ENCODE measurements at places on chromosomes 1 and 21. TPM values are rescaled to one million over a fixed set of nuclear protein-coding genes. Genes with fewer than 3 reads are reported as not detected.

GRCh38 chr1:219317762-219318353 lies 144.2 kb downstream of the LYPLAL1 start:
- no peak overlapping the region for H3K27ac ChIP-seq
- H3K27me3 ChIP-seq = no peaks in the 10 kb centered on the region
- no peaks in the 10 kb centered on the region for H3K36me3 ChIP-seq
- no peak overlapping the region for H3K4me3 ChIP-seq

The DNAI4 gene
- total RNA-seq = 1.7 TPM

The BSND gene
- not detected for total RNA-seq

DNA sequence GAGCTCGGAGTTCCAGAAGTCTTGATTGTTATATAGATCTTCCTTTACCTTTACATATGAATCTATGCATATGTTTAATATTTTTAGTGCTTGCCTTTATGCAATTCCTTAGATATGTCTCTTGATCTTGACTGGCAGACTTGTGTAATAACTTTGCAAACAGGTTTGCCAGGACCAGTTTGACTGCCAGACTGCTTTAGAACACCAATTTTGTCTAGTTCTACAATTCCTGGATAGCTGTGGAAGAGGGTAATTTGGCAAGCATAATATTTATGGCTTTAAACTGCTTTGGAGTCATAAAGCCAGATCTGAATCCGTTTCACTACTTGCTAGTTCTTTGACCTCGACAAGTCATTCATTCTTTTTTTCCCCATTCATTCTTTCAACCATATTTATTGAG lies 250.0 kb downstream of the FAF1 start:
- no peak overlapping the region for H3K27ac ChIP-seq
- peaks cover 9% of the 10 kb centered on the region for H3K4me1 ChIP-seq

The CNIH3 gene
- total RNA-seq = 2.1 TPM

The HES5 gene
- total RNA-seq = not detected

DNA sequence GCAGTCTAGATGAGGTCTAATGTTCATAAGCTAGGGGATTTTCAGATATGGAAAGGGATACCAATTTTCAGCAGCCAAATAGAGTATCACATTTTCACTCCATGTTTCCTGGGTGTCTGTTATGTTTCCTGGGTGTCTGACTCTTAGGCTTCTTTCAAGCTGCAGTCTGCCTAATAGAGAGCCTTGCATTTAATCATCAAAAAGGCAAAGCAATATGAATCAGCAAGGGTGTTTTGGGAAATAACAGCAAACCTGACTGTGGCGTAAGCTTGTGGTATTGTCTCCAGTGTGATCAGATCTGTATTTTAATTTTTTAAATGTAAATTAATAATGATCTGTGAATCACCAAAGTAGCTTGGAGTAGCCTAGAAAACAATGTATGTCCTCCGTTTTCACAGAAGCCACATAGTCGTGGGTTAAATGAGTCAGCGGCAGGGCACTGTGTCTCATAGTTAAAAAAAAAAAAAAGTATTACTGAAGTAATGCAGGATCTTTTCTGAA lies 10.4 kb downstream of the LGALS8 start:
- H3K4me1 ChIP-seq = peaks cover 39% of the 10 kb centered on the region
- H3K4me3 ChIP-seq = no peak overlapping the region
- H3K27me3 ChIP-seq = no peaks in the 10 kb centered on the region
- H3K27ac ChIP-seq = peak overlapping the region; percentile 84
- DNase-seq = peak; percentile 74

DNA sequence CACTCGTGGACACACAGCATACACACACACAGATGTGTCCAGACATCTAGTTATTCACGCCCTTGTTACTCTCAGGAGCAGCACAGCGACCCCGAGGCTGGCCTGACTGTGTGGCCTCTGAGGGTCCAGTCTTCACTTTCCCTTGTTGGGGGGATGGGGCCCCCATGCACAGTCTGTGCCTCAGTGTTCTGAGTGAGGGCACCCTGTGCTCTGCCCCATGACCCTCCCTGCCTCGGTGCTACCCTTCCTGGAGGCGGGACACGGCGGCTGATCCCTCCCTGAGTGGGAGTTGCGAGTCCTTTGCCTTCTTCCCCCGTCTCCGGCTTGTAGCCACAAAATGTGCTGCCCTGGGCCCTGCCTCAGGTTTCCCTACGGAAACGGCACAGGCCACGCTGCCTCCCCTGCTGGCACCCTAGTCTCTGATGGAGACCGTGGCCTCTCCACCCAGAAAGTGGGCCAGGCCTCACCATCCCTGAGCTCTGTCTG lies 8.6 kb downstream of the CSTB start:
- no peaks in the 10 kb centered on the region for H3K27me3 ChIP-seq
- H3K4me3 ChIP-seq = no peak overlapping the region
- H3K27ac ChIP-seq = no peak overlapping the region
- peaks cover 4% of the 10 kb centered on the region for H3K4me1 ChIP-seq
- peaks cover 6% of the 10 kb centered on the region for H3K36me3 ChIP-seq

The GSTM5 gene
- 0.49 TPM for total RNA-seq
